ENCODE measurements at places on chromosomes 16 and 17.
A peak's percentile ranks its signal among the peaks of the same experiment; 100 is the strongest.

GRCh38 chr17:72976971-72977770, 115.3 kb downstream of the SLC39A11 start:
- DNase-seq, result peak; percentile 57

DNA sequence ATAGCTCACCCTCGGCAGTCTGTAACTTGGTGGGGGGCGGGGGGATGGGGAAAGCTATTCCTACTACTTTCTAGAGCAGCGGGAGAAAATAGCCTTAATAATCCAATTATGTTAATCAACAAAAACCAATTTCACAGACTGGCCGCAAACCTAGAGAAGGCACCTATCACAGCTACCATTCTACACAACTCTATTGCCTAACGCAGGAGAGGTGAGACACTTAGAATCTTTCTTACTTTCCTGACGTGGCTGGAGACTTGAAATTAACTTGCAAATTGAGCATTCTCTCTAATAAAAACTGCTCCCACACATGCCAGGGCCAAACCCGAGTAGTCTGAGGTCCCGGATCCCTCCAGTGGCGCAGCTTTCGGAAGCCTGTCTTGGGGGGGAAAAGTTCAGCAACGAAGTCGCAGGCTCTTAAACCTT, 794 bp downstream of the SMG6 start:
- no peak for DNase-seq

GRCh38 chr16:83136924-83137323, 510.2 kb downstream of the CDH13 start:
- no peak for DNase-seq

DNA sequence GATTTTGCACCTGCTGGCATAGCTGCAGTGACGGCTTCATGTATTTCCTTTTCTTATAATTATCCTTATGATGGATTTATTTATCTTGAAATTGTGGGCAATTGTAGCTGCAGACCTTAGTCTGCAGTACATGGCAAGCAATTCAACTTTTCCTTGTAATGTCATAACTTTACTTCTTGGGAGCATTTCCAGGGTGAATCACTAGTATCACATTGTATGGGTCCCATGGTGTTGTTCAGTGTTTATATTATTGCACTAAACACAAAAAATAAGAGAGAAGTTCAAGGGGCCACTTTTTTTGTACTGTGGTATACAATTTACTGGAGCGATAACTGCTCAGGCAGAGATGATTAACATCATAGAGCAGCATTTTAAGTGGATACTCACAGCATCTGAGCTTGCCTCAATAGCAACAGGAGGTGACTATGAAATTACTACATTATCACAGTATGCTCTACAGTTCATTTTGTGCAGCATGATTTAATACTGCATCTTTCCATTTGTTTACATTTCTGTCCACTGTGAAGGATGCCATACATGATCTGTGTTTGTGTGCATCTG, 169.5 kb downstream of the STX8 start:
- no peak for DNase-seq

DNA sequence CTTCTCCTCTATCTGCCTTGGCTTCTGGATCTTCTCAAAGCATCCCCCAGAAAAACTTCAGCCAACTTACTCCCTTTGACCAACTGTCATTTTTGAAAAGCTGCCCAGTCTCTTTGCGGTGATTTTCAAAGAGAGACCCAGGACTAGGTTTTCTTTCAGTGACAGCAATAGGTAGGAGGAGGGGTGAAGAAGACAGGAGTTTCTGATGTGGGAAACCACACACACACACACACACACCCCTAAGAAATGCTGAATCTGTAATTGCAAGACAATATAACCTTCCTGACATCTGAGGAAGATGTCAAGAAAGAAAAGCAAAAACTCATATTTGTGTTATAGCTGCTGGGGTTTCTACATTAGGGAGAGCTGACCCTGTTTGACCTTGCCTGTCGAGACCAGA, 5.2 kb downstream of the FAM20A start:
- no peak for DNase-seq

- peak; percentile 87 for DNase-seq
These were observed at the start of gene CHRNB1 for GRCh38 chr17:7444682-7445618. Gene CHRNB1, plus strand, starts transcription at chr17:7445061. Its CDS starts 67 bp downstream, at chr17:7445128.

- DNase-seq, result peak; percentile 18
These were observed 6.7 kb downstream of the TRPV1 start for GRCh38 chr17:3602499-3602898.
